ENCODE measurements at places on chromosomes 1 and 21.
A peak's percentile ranks its signal among the peaks of the same experiment; 100 is the strongest.

- peak; percentile 84 for DNase-seq
Measured at GRCh38 chr1:218521414-218522169, 176.5 kb downstream of the TGFB2 start.

DNA sequence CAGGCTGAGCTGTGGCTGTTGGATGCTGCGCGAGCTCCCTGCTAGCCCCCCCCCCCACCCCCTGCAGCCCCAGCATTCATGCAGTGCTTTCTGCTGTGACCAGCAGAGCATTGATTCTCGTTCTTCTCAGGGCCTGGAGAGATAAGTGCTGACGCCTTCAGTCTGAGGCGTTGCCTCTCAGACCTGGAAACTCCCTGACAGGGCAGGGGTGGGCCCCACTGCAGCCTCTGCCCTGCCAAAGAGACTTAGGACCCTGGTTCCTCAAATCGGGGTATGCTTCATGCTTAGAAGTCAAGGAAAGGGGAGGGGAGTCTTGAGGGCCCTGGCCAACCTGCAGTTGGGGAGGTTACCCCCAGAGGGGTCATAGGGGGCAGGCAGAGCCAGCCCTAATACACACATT, 38.5 kb downstream of the PTPRF start:
- DNase-seq, result peak; percentile 15

DNA sequence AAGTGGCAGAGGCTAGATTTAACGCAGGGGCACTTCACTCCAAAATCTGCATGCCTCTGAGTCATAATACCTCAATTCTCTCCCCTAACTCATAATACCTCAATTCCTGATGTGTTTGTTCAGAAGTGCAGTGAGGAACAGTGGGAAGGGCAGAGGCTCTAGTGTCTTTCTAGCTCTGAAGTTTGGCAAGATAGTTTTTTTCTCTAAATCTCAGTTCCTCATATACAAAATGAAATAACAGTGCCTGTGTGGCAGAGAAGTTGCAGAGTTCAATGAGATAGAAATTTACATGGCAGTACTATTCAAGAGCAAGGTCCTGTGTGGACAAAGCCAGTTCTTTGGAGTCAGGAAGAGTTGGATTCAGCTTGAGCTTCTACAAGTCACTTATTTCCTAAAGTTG, 9.8 kb downstream of the JUN start:
- DNase-seq, result no peak

DNA sequence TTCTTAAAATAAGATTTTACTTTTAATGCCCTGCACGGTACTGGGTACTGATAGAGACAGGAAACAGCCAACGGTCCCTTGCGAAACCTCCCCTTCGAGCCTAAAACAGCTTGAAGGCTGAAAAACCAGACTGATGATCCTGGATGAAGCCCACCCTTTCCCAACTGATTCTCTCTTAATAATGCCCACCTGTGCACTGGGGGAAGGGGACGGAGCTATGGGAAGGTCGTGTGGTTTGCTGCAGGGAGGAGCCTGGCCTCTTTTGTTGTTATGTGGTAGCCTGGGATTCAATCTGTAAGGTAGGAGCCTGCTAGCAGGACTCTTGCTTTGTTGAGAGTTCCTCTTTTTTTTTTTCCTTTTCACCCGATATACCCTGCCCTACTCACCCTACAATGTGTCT, 25.6 kb downstream of the SAMSN1 start:
- peak; percentile 49 for DNase-seq

- no peak for DNase-seq
Measured at GRCh38 chr1:48903291-48903690, 126.6 kb upstream of the BEND5 start.

DNA sequence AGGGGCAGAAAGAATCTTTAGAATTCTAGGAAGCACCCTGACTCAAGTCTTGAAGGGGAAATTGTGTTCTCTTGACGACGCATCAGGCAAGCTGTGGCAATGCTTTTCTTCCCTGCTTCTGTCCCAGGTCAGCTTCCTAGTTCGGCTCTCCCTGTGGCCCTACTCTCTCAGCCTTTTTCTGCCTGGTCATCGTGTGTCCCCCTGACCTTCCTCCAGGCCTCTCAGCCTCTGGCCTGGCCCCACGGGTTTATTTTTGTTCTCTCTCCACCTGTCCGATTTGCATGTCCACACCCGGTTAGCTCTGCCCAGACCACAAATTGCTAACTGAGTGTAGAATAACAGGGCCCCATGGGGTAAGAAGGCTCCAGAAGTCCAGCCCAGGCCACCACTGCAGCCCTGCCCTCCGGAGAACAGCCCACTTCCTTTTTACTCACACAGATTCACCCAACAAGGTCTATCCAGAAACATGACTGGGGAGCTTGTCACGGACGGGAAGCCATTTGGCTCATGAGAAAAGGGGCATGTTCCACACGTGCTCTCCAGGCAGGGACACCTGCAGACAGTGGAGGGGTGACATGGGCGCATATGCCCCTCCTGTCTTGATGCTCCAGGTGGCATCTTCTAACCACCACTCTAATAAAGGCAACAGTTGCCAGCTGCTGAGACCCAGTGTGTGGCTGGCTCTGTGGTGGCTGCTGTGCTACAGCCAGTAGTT, 9.8 kb downstream of the KCNN3 start:
- peak; percentile 45 for DNase-seq

DNA sequence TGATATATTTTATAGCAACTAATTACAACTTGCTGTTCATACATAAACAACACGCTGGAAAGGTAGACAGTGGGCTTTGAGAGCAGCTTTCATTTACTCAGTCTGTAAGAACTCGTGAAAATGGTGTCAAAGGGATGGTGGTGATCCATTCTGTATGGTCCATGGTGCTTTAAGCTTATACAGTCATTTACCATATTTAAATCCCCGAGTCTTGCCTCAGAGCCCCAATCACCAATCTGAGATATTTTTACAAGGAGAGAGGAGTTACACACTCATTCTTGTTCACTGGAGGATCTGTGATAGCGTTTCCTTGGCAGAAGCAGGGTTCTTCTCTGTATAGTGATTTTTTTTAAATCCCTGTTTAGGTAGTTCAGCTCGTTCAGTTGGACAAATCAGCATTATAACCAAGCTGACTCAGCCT, 694.6 kb downstream of the USP25 start:
- no peak for DNase-seq

GRCh38 chr1:21320410-21321108, 30.3 kb upstream of the ECE1 start:
- DNase-seq, result no peak

DNA sequence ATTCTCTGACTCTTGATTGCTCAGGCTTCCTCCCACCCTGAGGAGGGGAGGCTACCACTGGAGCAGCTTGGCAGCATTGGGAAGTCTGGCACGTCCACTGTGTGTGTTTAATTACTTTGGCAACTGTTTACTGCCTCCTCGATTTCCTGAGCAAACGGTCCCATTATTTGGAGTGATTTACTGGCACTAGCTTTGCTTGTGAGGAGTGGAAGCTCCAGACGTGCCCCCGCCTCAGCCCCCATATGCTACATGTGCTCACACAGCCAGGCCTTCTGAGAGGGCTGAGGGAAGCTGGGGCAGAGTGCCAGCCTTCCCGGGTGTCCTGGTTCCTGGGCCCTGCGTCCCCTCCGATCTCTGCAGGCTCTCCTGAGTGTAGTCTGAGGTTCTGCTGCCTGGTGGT, 306.2 kb downstream of the PTPRU start:
- no peak for DNase-seq

DNA sequence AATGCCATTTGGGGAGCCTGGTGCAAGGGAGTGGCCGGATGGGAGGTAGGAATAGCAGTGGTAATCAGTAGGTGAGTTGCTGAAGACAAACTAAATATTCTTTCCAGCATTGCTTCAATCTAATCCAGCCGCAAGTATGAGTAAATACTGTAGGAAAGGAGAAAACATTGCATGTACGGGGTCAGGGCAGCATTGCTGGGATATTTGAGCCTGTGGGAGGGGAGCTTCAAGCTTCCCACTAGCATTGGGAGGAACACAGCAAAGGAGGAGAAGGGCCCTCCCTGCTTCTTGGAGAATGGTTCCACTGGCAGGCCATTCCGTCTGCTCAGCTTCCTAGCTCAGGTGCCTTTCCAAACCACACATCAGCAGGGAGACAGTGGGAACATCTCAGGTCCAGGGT, 15.2 kb downstream of the CAPN2 start:
- DNase-seq, result no peak

DNA sequence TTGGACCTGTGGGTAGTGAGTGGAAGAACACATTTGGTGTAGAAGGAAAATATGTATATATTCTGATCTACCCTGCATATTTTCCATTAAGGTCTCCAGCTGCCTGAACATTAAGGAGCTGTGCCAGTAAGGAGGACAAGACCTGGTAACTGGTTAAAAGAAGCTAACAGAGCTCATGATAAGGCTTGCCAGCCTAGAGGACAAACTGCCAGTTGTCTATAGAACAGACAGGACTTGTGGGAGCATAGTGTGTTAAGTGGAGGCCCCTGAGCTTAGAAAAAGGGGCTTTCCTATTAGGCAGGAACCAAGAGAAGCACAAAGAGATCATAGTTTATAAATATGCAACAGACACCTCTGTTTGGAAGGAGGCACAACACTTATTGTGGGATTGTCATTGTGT, 23.0 kb downstream of the DNM3 start:
- no peak for DNase-seq

DNA sequence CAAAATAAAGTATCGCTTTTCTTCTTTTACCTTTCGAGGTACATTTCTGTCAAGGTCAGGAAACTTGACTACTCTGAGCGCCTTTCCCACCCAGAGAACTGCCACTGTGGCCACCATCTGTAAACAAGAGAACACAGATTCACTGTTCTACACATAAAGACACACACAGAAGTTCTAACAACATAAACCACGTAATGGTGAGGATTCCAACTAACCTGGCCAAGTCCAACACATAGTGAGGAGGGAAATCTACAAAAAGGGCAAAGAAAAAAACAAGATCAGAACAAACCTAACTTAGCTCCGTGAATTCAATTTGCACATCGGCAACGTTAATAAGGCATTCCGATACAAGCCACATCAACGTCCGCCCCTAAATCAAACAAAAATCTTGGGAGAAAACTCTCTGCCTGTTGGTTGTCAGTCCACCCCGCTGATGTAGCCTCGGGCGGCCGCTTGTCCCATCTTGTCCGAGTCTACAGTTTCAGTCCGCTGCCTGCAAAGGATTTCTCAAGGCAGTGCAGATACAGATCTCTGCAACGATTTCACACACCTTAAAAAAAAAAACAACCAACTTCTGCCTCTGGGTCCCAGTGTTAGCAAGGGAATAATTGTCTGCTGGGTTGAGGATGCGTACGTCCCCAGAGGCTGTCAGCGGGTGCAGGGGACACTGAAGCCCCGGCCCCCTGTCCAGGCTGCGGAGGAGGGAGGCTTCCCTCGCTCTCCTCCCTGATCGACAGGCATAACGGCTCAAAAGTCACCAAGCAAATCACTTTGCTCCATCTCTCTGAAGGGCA, 1.0 kb downstream of the SLC35D1 start:
- DNase-seq, result peak; percentile 37

GRCh38 chr1:198068285-198068684, 88.5 kb upstream of the NEK7 start:
- DNase-seq, result peak; percentile 14

GRCh38 chr1:193013005-193013404, 46.2 kb downstream of the UCHL5 start:
- peak; percentile 26 for DNase-seq

DNA sequence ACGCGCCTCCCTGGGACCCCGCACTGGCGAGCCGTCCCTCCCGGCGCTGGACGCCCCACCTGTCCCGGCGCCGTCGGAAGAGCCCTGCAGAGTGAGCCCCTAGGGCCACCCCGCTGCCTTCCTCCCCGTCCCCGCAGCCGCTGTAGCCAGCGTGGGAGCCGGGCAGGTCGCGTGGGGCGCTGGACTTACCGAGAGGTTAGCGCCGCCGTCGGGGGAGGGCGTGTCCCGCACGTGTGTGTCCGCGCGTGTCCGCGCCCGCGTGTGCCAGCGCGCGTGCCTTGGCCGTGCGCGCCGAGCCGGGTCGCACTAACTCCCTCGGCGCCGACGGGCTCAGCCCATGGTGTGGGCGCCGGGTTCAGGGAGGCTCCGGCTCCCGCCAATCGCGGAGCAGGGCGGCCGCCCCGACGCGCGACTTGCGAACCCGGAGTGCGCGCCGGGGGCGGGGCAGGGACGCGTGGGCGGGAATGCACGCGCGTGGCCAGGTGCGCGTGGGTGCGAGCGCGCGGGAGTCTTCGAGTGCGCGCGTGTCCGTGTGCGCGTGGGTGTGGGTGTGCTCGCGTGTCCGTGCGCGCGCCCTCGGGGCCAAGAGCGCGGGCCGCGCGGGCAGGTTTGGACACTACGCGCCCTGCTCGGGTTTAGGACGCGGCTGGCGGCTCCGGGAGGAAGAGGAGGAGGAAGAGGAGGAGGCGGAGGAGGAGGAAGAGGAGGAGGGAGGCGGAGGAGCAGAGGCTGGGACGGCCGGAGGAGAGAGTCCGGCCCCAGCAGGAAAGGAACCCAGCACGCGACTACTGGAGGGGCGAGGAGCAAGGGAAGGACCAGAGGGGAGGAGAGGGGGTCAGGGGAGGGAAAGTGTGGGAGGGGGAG, 145.2 kb upstream of the ETS2 start:
- no peak for DNase-seq

- no peak for DNase-seq
Measured at GRCh38 chr1:181213056-181213455, 124.6 kb downstream of the IER5 start.

DNA sequence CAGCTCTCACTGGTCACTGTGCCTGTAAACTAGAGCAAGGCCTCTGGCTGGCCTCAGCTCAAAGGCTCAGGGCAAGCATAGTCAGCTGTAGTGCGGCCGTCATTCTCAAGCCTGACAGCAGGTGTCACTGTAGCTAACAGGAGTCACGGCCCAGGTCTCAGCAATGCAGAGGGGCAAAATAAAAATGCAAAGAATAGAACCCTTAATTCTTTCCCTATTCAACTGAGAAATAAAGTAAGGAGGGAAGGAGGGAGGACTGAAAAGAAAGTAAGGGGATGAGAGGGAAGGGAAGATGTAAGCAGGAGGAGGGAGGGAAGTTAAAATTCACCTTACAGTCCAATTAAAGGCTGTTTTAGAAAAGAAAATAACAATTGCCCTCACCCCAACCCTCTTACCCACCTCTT, 106.1 kb downstream of the KIAA0319L start:
- DNase-seq, result peak; percentile 76

DNA sequence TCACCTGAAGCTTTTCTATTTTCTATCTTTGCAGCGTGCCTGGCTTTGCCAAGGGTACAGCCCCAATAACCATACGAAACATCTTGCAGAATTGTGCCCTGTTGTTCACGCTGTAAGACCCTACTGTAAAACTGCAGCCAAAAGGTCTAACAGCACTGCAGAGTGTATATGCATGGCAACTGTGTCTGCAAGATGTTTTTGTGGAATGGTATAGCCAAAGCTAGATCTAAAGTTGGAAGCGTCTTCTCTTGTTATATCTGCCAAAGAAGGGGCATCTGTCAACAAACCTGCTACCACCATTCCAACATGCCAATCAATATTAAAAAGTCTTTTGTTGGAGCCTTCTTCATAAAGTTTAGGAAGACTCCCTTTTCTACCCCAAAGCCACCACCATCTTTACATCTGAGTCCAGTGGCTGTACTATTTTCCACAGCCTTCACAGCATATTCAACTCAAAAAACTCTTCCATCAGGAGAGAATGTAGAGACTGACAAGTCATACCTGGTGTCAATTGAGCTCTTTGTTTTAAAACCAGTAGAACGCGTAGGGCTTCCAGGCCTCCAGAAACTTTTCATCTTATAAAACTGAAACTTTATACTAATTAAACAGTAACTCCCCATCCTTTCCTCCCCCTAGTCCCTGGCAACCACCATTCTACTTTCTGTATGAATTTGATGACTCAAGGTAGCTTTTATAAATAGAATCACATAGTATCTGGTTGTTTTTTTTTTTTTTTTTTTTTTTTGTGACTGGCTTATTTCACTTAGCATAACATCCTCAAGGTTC, 40.0 kb downstream of the ZSCAN20 start:
- no peak for DNase-seq

Measured in suppressor macrophage treated with lipopolysaccharide for 1 hour (primary cell).